ENCODE measurements at places on chromosomes 11 and 22. TPM values are rescaled to one million over a fixed set of nuclear protein-coding genes. Genes with fewer than 3 reads are reported as not detected.

LRRC55 gene
- total RNA-seq = not detected

CDPF1 gene
- total RNA-seq = 9.9 TPM

CHADL gene
- 0.24 TPM for total RNA-seq

CECR2 gene
- 0.20 TPM for total RNA-seq
